ENCODE measurements at places on chromosomes 2 and 18.

DNA sequence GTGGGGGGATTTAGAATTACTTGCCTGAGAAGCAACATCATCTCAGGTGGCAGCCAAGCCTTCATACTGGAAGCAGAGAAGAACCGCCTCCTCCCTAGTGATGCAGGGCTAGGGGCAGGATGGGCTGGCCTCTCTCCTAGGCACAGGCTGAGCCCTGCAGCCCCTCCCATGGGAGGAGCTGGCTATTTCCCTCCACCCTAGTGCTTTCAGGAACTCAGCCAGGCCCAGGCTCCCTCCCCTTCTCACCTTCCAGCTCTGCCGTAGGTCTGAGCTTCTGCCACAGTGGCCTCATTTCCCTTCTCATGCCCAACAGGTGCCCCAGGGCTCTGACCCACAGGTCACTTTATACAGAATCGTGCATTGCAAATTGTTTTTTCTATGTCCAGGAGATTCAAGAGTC lies 31.0 kb downstream of the CENPA start:
- DNase-seq, result no peak

- DNase-seq, result no peak
Measured at GRCh38 chr18:35642802-35643201, 61.3 kb downstream of the GALNT1 start.

DNA sequence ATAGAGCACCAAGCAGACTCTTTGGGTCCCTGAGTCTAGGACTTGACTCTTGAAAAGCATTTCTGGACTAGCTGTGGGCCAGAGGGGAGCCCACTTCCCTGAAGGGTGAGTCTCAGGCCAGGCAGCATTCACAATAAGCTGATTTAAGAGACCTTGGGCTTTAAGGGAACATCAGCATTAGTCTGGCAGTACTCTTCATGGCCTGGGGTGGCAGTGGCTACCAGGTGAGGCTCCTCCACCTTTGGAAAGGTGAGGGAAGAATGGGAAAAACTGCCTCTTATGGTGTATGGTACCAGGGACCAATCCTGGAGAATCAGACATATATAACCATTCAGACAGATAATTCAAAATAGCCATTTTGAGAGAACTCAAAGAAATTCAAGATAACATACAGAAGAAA lies 599.9 kb upstream of the POU3F3 start:
- DNase-seq, result no peak

- DNase-seq, result no peak
Measured at GRCh38 chr2:40230186-40230585, 221.7 kb downstream of the SLC8A1 start.

DNA sequence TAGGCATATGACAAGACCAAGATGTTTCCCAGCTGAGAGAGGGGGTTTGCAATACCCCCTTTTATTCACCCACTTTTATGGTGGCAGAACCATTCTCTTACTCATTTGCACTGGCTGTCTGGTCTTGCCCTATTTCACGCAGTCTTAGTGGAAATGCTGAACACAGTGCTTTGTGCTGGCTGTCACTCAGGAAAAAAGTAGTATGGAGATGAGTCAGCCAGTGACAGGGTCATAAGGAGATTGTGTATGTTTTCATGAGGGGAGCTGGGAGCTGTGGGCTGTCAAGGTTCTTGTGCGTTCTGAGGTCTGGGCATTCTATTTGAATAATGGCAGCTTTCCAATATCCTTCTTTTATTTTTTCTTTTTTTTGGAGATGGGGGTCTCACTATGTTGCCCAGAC lies 10.9 kb upstream of the CNRIP1 start:
- no peak for DNase-seq

GRCh38 chr2:191556463-191556862 lies 121.5 kb upstream of the NABP1 start:
- no peak for DNase-seq

- DNase-seq, result no peak
Measured at GRCh38 chr2:60463249-60463648, 90.2 kb downstream of the BCL11A start.

- no peak for DNase-seq
Measured at GRCh38 chr2:164496421-164496820, 124.9 kb downstream of the GRB14 start.

- no peak for DNase-seq
Measured at GRCh38 chr2:37415128-37415820, 70.8 kb downstream of the QPCT start.

GRCh38 chr2:182980115-182980514 lies 58.1 kb downstream of the NCKAP1 start:
- DNase-seq, result no peak

- no peak for DNase-seq
Measured at GRCh38 chr18:10248738-10249137, 205.7 kb upstream of the APCDD1 start.

DNA sequence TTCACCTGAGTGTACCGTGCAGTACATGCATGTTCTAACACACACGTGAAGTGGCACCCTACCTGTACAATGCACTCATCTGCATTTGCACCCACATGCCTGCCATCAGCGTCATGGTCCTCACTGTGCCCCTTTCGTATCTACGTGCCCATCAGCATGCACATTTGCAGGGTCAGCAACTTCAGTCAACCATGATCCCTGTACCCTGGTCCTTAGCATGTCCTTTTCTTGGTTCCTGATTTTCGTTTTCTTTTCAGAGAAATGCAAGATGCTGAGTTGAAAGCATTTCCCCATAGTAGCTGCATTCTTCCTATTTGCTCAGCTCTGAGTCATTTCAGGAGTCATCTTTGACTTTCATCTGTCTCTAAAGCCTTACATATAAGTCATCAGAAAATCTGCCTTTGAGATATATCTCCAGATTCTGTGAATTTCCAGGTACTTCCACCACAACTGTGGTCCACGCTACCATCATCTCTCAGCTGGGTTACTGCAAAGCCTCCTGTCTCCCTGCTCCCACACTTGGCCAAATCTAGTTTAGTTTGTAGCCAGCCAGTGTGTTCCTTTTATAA lies 14.7 kb upstream of the PUM2 start:
- no peak for DNase-seq
